Stimulated activated CD4-positive, alpha-beta T cell treated with anti-CD3 and anti-CD28 coated beads, Interleukin-1b, Interleukin-23, amount 100 ng/mL, for 1 hour (primary cell): ENCODE measurements at places on chromosomes 12 and 14.

- no peak for DNase-seq
These were observed 13.3 kb downstream of the PPP2R5C start for GRCh38 chr14:101774814-101775213.

DNA sequence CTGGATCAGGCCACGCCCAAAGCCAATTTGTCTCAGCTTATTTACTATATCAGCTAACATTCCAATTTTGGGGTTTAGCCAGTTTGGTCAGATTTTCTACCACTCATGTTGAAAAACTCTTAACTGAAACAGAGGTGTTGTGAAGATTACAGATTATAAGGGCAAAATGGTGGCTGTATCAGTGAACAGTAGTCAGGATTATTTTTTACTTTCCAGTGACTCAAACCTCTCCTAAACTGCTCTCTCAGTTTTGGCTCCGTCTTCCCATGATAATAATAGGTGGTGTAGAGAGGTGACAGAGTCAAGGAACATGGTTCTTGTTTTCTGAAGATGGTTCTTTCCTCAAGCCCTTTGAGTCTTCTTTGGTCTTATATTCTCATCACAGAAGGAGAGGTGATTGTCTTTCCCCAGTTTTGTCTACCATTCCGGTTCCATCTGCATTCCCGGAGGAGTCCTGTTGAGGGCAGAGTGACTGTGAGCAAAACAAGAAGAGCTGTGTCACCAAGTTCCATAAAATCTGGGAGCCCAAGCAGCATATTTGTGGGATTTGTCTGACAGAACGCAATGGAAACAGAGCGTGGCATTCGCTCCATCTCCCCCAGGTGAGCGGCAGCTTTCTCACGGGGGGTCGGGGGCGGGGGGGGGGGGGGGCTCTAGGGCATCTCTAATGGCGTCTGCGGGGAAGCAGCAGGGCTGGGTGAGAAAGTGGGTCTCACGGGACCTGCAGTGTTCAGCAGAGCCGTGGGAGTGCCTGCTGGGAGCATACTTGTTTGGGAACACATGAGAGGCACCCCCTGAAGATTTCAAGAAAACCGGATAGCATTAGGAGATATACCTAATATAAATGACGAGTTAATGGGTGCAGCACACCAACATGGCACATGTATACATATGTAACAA is 59.1 kb downstream of the TBC1D30 start:
- no peak for DNase-seq

DNA sequence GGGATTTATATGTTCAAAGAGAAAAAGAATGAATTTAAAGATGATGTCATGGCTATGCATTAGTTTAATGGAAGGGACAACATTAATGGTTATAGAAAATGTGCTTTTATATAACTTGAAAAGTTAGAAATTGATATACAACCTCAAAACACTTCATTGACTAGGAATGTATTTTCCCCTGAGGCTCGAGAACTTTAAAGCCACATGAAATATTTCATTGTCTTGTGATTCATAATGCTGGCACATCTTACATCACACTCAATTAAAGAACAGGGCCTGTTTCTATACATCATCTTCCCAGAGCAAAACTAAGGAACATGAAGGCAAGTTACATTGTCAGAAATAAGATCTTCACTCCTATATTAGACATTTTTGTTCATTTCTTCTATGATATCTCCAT is 35.2 kb upstream of the PAWR start:
- DNase-seq, result no peak

- DNase-seq, result no peak
These were observed 48.5 kb downstream of the FGD6 start for GRCh38 chr12:95168746-95169145.

- DNase-seq, result no peak
These were observed 182.1 kb upstream of the HMGA2 start for GRCh38 chr12:65642061-65642661.

DNA sequence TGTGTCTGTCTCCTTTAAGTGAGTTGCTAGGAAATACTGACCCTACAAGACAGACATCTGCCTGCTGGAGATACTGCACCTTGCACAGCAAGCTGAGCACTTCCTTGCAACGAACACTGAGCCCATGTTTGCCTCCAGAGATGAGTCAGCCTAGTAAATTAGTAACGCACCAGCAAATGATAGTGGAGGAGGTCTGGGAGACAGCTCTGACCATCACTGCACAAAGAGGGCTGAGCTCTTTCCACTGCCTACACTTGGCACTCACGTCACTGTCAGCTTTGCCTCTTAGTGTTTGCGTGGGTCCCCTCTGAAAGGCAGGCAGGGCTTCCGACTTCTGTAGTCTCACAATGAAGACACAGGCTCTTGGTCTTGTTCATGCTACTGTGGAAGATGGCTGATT is 109.0 kb downstream of the APAF1 start:
- DNase-seq, result no peak

GRCh38 chr14:96122496-96122895 is 82.1 kb upstream of the BDKRB2 start:
- no peak for DNase-seq

DNA sequence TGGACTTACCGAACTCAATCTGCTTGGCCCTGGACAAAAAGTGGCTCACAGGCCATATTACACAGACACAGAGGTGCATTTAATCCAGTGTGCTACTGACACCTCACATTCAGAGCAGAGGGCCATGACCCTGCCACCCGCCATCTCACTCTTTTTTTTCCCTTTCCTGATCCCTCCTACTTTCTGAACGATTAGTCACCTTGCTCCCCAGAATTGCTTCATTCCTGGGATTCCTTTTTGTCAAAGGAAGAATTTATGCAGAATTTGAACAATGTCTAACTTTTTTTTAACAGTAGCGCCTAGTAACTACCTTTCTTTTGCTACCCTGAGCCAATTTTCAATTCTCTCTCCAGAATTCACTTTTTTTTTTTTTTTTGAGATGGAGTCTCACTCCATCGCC is 4.6 kb downstream of the PKP2 start:
- no peak for DNase-seq

DNA sequence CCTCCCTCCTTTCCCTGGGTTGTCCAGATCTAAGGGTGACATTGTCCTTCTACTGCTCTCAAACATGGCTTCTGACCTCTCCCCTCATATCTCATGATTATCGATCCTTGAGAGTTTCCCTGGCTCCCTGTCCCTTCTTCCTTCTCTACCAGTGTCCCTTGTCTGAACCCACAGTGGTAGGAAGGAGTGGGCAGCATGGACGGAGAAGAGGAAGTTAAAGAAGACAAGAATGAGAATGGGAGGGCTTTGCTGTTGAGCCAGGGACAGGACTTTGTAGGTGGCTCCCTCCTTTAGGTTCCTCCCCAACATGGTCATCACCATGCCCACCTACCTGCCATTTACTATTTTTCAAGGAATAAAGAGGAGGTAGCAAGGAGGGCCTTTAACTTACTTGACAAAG is 166.7 kb downstream of the TMEM117 start:
- no peak for DNase-seq

DNA sequence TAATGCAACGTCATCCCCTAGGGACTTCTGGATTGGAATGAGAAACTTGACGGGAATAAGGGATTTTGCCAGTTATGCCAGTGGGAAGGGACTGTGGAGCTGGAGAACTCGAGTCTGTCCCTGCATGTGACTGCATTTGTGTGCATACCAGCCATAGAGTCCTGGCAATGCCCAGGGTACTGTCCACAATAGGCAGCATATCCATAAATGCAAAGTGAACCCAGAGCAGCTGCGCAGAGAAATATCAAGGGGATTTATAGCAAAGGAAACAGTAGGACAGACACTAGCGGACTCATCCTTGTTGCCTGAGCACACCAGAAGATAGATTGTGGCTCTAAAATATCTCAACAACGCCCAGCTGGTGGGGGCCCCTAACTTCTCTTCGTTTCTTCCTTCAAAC is 247.1 kb upstream of the SRRM4 start:
- DNase-seq, result no peak

DNA sequence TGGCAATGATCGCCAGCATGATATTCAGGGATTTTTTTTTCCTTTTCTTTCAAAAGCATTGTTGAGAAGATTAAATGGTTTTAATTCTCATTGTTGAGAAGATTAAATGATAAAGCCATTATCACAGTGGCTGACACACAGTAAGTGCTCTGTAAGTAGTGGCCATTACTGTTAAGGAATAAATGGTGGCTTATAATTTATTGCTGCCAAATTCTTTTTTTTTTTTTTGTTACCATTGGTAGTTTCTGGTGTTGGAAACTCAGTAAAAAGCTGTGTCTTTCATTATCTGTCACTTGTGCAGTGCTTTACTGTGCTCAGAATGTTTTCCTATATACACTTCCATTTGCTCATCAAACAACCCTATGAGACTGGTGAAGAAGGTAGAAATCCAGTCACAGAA is 15.3 kb downstream of the YAF2 start:
- no peak for DNase-seq

GRCh38 chr14:22872033-22872832 is 693 bp downstream of the LRP10 start:
- no peak for DNase-seq

GRCh38 chr12:14264778-14265177 is 100.7 kb upstream of the ATF7IP start:
- DNase-seq, result no peak

DNA sequence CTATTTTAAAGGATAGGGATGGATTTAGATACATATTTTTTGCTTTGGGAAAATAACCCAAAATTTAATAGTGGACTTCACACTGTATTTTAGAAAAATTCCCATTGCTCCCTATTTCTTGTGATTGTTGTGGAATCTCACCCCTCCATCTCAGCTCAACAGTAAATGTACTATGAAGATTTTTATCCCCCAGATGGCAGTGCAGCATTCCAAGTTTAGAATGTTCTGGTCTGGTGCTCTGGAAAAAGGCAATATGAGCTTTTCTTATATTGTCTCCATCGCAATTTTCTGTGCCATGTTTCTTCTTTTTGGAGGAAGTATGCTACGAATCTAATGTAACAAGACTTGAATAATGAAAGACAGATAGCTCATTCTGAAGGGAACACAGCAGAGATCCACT is 471.7 kb upstream of the SYT1 start:
- no peak for DNase-seq

DNA sequence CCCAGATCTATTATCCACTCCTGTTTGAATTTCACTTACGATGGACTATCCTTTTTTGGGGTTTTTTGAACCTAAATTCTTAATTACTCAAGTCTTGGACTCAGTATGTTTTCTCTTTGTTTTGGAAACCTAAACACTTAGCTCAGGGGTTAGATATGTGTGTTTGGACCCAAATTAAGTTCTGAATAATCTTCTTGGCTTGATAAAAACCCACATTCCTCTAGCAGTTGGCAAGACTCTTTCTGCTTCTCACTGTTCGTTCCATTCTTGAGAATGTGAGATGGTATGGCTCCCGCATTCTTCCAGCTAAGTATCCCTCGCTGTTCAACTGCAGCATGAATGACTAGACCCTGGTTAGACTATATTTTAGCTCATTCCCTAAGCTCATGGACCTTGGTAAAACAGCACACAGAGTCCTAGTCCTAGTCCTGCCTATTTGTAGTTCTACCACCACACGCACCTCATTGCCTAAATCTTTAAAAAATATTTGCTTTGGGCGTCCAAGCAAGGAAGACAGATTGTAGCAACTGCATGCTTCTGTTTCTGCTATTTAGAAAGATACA is 860.0 kb downstream of the RPS29 start:
- no peak for DNase-seq

DNA sequence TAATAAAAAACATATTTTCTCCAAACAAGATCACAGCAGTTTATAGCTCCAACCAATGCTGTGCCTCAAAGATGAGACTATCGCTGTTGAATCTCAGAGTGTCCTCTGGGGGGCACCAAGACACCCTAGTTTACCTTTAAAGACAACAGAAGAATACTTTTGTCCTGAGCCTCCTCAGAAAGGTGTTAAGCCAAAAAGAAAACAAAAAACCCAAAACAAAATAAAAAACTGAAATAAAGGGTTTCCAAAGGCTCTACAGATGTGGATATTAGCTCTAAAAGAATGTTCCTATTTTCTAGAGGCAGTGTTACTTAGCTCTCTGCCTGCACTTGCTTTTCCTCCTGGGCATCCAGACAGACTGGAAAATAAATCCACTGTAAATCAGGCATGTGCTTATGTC is 86.9 kb upstream of the TTC7B start:
- peak; percentile 29 for DNase-seq

DNA sequence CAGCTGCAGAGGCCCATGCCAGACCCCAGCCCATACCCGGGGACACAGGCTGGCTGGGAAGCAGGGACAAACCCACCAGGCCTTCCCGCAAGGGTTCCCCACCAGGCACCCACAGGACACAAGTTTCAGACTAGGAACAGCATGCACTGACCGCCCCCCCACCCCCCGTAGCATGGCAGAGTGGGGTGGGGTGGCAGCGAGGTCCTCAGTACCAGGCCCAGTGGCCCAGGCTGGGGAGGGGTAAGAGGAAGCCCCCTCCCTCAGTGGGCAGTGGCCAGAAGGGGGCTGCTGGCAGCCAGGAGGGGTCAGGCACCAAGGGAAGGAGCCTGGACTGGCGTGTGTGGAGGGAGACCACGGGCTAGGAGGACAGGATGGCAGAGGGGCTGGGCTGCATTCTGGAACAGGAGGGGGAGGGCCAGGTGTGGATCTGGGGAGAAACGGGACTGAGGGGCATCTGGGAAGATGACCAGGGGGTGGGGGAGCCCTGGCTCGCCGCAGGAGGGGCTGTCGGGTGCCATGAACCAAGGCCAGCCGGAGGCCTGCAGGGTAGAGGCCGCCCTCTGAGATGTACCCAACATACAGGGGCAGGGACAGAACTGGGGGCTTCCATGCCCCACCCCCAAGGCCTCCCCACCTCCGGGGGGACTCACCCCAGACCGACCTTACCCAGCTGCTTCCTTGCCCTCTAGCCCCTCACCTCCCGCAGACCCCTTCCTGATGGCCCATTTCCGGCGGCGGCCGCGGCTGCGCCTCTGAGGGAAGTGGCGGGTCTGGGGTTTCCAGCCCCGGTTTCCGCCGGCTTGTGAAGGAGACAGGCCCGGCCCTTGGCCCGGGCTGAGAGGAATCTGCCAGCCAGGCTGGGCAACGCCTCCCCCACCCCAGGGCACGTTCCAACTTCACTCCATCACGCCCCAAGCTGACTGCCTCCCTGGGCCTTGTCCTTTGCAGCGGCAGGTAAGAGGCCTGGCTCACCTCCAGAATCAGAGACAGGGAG is 5.6 kb upstream of the JAG2 start:
- DNase-seq, result no peak

GRCh38 chr12:27751386-27752047 is 28.5 kb upstream of the KLHL42 start:
- DNase-seq, result no peak

- DNase-seq, result no peak
These were observed 17.4 kb downstream of the BCL2L14 start for GRCh38 chr12:12088147-12088546.

DNA sequence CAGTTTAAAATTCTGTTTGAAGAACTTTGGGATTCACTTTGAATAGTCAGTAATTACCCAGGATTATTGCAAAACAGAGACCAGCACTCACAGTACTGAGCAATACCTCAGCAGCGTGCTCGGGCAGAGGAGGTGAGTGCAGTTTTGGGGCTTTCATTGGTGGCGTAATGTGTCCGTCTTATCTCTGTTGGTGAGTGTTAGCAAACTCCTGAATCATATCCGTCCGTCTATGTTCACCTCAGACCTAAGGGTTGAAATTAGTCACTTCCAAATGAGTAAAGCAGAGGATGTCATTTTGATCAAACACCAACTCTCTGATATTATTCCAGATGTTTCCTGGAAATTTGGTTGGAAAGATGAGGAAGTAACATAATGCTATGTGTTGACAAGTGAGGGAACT is 82.8 kb downstream of the BORCS5 start:
- peak; percentile 26 for DNase-seq
